Activated CD8-positive, alpha-beta memory T cell treated with anti-CD3 and anti-CD28 coated beads for 36 hours (primary cell): ENCODE measurements at places on chromosomes 2 and 18. TPM values are rescaled to one million over a fixed set of nuclear protein-coding genes. Genes with fewer than 3 reads are reported as not detected.

Gene HNMT
- not detected for total RNA-seq

Gene RNF103
- 11.6 TPM for total RNA-seq

Gene CYP27C1
- total RNA-seq: not detected

Gene POTEI
- total RNA-seq: not detected

Gene GKN2
- total RNA-seq: not detected

Gene PPP4R1
- total RNA-seq: 47.5 TPM

Gene C2orf78
- not detected for total RNA-seq
